Neural progenitor cell (in vitro differentiated cells): ENCODE measurements at places on chromosomes 11 and 22.

- H3K4me1 ChIP-seq: peaks cover 2% of the 10 kb centered on the region
- H3K27ac ChIP-seq: no peak overlapping the region
- no peak for DNase-seq
- H3K36me3 ChIP-seq: no peaks in the 10 kb centered on the region
- no peak overlapping the region for H3K4me3 ChIP-seq
- no peaks in the 10 kb centered on the region for H3K27me3 ChIP-seq
These were observed 28.0 kb downstream of the CTR9 start for GRCh38 chr11:10779086-10779485.

DNA sequence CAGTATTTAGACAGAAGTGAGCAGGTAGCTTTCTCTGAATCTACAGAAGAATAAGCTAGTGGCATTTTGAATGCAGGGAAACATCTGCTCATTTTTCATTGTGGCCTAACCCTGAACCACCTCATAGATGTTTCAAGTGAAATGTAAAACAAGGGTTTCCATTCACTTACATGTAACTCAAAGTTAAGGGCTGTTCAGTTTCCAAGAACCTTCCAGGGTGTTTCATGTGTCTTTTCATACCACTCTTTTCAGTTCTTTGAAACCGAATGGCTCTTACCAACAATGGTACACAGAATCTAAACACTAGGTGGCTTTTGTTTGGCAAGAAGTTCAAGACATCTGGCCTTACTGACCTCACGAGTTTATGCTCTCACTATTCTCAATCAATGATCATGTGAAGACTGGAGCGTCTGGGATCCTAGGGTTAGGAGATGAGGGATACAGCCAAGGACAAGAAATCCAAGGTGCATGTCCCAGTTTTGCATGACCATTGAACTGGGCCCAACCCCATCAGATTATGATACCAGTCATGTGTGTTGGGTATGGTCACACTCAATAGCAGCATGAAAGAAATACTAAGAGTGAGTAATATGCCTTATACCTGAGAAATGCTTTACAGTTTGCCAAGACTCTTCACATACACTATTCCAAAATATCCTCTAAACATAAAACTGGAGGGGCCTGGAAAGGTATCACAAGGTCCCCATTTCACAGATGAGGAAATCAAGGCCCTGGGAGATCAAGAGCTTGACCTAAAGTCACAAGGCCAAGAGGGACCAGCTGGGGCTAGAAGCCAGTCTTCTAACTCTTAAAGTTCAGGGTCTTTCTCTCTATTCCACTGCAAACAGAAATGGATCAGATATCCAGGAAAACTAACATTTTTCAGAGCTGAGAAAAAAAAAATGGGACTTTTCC lies 92.7 kb downstream of the ETS1 start:
- H3K27me3 ChIP-seq: no peaks in the 10 kb centered on the region
- no peak overlapping the region for H3K4me3 ChIP-seq
- no peaks in the 10 kb centered on the region for H3K36me3 ChIP-seq

DNA sequence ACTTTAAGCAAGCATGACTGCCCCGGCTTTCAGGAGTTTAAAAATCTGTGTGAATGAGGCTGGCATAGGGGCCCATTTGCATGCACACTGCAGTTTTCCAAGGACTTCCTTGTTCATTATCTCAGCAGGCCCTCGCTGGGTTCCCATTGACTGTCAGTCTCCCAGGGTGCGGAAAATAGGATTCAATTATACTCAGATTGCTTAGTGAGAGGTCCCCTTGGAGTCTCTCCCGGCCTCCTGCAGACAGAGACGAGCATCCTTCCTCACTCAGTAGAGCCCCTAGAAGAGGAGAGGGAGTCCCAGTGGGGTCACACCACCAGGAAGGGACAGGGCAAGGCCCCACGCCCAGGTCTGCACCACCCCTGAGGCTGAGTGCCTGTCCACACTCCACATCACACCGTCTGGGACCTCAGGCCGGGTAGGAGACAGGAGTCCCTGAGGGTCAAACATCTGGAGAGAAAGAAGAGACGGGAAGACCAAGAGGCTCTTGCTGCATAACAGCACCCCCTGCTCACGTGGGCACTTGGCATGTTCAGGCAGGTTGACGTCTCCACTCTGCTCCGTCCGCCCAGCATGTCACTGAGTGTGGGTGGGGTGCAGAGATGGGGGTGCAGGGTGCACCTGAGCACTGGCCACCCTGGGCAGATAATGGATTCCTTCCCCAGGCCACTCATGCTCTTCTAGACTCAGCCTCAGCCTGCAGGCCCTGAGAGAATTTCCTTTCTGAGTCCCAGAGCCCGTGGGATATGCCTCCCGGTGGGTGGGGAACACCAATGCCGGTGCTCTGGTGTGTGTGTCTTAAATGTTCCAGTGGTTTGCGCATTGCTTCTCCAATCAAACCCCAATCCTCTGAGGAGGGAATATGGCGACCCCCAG lies 58.8 kb downstream of the MCM5 start:
- peak overlapping the region; percentile 37 for H3K27ac ChIP-seq
- peaks cover 21% of the 10 kb centered on the region for H3K4me1 ChIP-seq
- no peaks in the 10 kb centered on the region for H3K27me3 ChIP-seq
- no peak overlapping the region for H3K4me3 ChIP-seq
- DNase-seq: peak; percentile 42
- no peaks in the 10 kb centered on the region for H3K36me3 ChIP-seq

- no peaks in the 10 kb centered on the region for H3K36me3 ChIP-seq
- H3K27ac ChIP-seq: no peak overlapping the region
- no peaks in the 10 kb centered on the region for H3K27me3 ChIP-seq
- H3K4me3 ChIP-seq: no peak overlapping the region
These were observed 74.8 kb downstream of the APOL5 start for GRCh38 chr22:35792506-35792905.

GRCh38 chr11:130825983-130826382 lies 90.3 kb downstream of the SNX19 start:
- no peak for DNase-seq
- no peaks in the 10 kb centered on the region for H3K27me3 ChIP-seq
- no peak overlapping the region for H3K27ac ChIP-seq
- no peaks in the 10 kb centered on the region for H3K36me3 ChIP-seq
